ENCODE measurements at places on chromosomes 6 and 20. TPM values are rescaled to one million over a fixed set of nuclear protein-coding genes. Genes with fewer than 3 reads are reported as not detected.

Gene CASS4
- total RNA-seq: under 0.01 TPM

Gene SRMS
- total RNA-seq: not detected

Gene HDGFL1
- not detected for total RNA-seq

Gene KHDRBS2
- not detected for total RNA-seq

Data from vein endothelial cell (primary cell).